EL (cell line): ENCODE measurements at places on chromosomes 1 and 21.

GRCh38 chr1:82979593-82980236, 1019.2 kb downstream of the TTLL7 start:
- DNase-seq: no peak

- DNase-seq: no peak
Observed at GRCh38 chr1:183873642-183874041, 68.7 kb downstream of the RGL1 start.

DNA sequence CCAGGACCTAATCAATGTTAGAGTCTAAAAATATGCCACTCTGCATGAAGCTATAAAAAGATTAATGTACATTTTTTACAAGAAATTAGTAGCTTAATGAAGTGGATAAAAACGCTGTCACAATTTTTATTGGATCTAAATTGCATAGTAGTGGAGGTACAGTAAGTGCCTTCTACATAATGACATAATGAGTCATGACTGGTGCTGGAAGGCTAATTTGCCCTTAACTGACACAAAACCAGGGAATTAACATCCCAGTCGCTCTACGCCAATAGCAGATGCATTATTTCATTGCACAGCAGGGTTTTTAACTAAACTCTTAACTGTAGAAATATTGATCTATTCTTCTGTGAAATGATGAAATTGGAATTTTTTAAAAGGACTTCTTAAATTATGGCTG, 33.3 kb downstream of the RRAGC start:
- no peak for DNase-seq

GRCh38 chr1:89102021-89102420, 23.9 kb downstream of the GBP2 start:
- DNase-seq: no peak

- peak; percentile 82 for DNase-seq
Observed at GRCh38 chr1:59750328-59751003, 64.3 kb upstream of the HOOK1 start.

GRCh38 chr21:45555251-45555556, 13.0 kb upstream of the SLC19A1 start:
- DNase-seq: no peak

GRCh38 chr1:94395748-94396309, 22.4 kb upstream of the ABCD3 start:
- DNase-seq: no peak

GRCh38 chr1:222594789-222595188, 5.1 kb upstream of the TAF1A start:
- no peak for DNase-seq

- DNase-seq: peak; percentile 78
Observed at GRCh38 chr1:3772027-3772714, 378 bp upstream of the SMIM1 start.

DNA sequence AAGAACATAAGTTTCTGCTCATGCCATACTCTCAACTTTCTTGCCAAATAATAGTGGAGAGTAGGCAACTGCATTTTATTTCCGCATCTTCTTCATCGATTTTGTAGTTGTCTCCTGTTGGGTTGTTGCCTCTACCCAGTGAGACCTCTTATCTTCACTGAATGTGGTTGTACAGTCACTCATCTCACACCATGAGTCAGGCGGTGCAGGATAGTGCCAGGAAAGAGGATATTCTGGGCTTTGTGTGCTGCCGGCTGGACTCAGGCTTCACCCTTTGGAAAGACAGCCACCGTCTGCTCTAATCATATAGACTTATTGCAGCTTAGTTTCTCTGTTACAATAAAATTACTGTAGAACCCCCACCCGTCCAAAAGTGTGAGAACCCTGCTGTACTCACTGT, 154.3 kb upstream of the USP24 start:
- peak; percentile 67 for DNase-seq

GRCh38 chr1:177857285-177857684, 112.6 kb downstream of the SEC16B start:
- no peak for DNase-seq

GRCh38 chr1:47478090-47478489, 40.2 kb downstream of the FOXD2 start:
- no peak for DNase-seq

DNA sequence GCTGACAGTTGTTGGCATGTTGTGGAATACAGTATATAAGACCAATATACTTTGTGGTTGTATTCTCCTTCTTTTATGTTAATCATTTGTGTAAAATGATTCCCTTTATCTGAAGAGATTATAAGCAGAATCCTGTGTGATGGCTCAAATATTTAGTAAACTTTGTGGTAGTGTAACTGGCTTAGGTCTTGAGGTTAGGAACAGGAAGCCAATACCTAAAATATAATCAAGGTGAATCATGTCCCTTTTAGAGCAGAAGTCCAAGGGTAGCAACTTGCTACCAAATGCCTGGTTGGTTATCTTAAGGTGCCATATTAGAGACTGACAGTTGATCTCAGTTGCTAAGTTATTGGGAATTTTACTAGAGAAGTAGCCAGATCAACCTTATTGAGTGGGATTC, 398.5 kb upstream of the ADAMTS5 start:
- DNase-seq: peak; percentile 51

DNA sequence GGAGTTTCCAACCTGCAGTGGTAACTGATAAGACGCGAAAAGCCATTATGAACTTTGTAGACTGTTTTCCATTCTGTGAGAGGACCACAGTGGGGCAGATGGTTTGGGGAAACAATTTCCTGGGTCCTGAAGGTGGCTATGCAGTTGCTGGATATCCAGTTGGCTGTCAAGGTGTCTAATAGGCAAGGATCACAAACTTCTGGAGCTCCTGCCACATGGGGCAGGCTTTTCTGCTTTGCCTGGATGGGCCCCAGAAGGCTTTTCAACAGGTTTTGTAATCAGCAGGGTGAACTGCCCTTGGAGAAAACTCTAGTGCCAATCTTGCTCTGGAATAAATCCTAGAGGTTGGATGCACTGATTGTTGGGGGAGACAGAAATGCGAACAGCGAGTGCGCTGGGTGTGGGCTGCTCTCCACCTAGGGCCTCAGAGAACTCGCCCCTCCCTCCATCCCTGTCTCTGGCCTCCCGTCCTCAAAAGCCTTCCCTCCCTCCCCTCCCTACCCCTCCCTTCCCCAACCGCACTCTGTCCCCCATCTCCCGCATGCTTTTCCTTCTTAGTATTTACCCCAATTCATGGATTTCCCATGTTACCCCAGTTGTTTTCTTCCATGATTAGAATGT, 210.3 kb upstream of the USP24 start:
- no peak for DNase-seq

DNA sequence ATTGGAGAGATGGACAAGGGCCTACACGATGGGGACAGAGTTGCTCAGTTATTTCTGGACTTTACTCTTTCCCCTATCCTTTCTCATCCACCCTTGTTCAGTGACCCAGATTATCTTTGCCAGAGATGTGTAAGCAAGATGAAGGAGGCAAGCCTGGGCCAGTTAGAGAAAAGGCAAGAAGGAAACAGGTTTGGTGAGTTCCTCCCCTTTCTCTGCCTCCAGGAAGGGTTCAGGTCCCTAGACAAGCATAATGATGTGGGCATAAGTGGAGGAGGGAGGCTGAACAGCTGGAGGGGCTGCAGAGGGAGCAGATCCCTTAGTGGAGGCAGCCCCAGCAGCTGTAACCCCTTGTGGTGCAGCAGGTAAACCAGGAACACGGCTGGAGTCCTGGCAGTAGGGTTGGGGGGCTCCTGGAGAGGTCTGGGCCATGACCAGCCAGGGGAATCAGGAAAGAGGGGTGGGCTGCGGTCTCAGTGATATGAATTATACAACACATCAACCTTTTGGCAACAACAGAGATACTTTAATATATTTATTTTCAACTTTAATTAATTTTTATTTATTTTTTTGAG, 9.2 kb upstream of the CDC42 start:
- no peak for DNase-seq

DNA sequence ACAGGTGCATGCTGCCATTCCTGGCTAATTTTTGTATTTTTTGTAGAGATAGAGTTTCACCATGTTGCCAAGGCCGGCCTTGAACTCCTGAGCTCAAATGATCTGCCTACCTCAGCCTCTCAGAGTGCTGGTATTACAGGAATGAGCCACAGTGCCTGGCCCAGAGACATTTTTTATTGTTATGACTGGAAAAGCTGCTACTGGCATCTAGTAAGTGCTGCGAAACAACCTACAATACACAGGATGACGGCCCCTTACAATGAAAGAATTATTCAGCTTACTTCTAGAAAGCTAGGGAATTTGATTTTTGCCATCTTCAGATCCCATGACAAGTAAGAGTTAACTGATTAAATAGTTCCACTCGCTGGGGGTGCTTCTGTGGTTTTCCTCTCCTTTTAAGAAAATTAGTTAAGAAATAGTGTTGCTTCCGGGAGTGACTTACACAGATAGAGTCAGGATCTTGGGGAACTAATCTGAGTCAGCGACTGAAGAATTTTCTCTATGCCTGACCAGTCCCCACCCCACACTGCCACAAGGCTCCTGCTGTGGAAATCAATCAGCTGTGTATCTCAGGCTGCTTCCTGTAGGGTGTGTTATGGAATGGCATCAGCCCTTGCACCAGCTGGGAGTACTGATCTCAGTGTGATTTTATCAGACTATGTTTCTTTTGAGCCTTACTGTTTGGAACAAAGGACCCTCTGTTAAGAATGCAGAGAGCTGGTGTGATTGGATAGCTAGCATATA, 93.0 kb upstream of the BMP8A start:
- peak; percentile 99 for DNase-seq

GRCh38 chr1:5444396-5444795, 547.8 kb downstream of the NPHP4 start:
- no peak for DNase-seq

DNA sequence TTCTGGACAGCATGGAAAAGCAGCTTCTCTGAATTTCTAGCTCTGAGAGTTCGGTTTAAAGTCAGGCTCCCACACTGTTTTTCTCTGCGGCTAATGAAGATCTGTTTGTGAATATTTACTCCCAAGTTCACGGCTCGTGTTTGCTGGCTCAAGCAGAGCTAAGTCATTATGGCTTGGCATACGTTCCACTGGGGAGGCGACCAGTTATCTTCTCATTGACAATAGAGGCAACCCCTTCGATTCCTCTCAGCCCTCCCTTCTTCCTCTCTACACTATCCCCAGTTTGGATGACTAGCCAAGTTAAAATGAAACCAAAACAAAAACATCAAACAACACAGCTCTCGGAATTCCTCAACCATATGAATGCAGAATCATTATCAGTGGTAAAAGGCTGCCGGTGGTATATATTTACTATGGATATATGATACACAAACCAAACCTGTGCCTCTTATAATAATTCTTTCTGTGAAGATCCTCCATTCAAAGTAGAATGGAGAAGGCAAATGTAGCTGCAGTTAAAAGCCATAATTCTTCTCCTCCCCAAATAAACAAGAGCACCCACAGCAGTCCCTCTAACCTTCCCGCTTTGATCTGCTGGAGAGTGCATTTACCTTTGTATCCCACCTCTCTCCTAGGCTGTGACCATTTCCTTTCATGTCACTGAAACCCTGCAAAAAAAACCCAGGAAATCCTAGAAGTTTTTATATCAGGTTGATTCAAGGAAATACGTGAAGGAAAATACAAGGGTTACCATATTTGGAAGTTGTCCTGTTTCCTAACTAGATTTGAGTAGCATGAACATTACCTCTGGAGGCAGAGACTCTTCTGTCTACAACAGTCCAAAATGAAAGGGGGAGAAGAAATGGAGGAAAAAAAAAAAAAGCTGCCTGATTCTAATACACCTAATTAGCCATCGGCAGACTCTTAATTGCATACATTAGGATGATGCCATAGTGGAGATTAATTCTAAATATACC, 108.3 kb upstream of the USH2A start:
- peak; percentile 55 for DNase-seq

GRCh38 chr1:217342105-217342504, 288.8 kb downstream of the GPATCH2 start:
- no peak for DNase-seq

- DNase-seq: no peak
Observed at GRCh38 chr21:29250636-29251035, 48.1 kb upstream of the BACH1 start.

DNA sequence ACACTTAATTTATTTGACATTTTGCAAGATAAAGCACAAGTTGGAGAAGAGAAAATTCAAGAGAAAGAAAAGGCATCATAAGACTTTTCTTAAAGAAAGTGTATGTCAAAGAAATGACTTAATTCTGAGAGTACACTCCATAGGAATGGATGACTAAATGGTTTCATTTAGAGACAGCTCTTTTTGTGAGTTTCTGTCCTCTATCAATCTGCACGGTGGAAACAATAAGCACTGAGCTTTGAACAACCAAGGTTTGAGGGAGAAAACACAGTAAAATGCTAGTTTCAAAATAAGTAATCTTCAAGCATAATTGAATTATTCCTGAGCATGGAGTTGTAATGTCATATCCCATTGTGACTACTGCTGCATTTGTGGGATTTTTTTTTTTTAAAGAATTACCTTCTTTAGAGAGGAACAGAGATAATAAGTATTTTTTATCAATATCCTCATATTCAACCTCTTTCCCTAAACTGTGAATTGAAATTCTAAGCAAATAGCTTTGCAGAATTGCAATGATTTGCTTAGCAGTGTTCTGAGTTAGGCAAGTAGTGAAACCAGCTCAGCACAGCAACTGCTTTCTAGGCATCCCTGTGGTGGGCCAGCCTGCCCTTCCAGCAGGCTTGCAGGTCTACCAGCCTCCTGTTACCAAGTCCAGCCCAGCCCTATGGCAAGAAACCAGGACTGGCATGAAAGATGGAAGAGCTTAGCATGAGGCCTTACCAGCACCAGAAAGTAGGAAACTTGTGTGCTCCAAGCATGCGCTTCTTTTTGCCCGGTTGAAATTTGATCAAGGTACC, 38.2 kb downstream of the KCNJ6 start:
- DNase-seq: no peak

DNA sequence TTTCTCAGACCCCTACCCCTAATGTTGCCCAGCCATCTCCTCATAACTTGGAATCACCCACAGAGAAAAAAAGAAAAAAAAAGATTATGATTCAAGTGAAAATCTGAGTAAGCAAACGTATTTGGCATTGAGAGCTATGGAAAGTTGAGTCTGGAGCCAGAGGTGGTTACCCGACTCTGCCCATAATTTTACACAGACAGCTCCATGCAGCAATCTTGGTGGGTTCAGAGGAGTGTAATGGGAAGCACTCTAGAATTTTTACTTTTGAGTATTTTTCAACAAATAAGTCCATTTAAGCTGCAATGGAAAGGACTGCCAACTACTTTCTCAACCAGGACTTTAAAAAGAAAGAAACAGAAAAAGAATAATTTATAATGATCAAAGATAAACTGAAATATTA, 62.7 kb downstream of the ZC3H11B start:
- no peak for DNase-seq

DNA sequence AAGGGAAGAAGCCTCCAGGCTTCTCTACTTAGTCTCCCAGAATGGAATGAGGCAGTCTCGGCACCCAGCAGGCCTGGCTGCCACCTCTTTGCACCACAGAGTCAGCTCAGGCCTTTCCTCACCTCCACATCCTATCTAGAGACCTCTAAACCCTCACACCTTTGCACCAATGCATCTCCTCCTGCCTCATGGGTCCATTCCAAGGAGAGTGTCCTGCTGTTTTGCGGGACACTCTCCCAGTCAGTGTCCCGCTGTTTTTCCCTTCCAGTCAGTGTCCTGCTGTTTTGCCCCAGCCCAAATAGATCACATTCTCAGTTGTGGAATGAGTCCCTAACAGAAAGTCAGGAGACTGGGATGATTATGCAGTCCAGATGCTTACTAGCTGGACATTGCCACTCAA, 185.6 kb upstream of the CAMK1G start:
- no peak for DNase-seq

- peak; percentile 55 for DNase-seq
Observed at GRCh38 chr1:185045814-185046492, 595 bp downstream of the RNF2 start.

- DNase-seq: no peak
Observed at GRCh38 chr21:25911730-25912401, 177.1 kb downstream of the GABPA start.
